ENCODE measurements at places on chromosomes 4 and X.

GRCh38 chrX:46294234-46294633, 251.0 kb downstream of the ZNF674 start:
- no peak for DNase-seq

- DNase-seq = no peak
These were observed 9.4 kb upstream of the PAK3 start for GRCh38 chrX:111086591-111087006.

GRCh38 chrX:113009029-113009428, 168.4 kb upstream of the AMOT start:
- no peak for DNase-seq

- DNase-seq = no peak
These were observed 38.3 kb downstream of the GPAT3 start for GRCh38 chr4:83574247-83574646.

DNA sequence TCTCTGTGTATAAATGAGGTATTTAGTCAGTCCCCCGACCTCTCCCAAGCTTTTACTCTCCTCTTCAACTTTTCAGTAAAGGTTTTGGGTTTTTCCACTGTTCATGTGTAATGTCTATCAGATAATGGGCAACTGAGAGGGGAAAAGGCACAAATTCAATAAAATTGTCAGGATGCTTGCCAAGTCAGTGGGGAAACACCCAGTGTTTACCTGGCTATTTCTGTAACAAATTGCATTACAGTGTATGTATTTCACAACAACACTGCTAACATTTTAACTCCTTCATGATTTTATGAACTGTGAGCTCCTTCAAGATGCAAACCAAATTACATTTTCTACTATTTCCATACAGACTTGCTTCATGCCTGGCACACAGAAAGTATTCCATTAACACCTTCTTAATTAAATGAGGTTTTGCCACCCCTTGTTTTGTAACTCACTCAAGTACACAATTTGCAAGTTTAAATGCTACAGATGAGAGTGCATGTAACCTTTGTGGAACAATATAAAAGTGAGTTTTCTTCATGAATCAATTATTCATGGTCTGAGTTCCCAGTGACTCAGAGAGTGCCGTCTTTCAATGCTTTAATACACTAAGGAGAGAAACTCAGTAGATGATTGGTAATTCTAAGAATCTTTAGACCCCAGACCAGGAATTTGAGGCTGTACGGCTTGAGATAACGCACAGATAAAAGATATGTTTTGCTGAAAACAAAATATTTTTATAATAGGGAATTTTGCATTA, 149.8 kb upstream of the TLL1 start:
- DNase-seq = no peak

- DNase-seq = no peak
These were observed 44.6 kb upstream of the LINC00632 start for GRCh38 chrX:140664939-140665338.

Data from neural crest cell (in vitro differentiated cells).